NCI-H1436 (cell line): ENCODE measurements at places on chromosomes 12 and 14.

DNA sequence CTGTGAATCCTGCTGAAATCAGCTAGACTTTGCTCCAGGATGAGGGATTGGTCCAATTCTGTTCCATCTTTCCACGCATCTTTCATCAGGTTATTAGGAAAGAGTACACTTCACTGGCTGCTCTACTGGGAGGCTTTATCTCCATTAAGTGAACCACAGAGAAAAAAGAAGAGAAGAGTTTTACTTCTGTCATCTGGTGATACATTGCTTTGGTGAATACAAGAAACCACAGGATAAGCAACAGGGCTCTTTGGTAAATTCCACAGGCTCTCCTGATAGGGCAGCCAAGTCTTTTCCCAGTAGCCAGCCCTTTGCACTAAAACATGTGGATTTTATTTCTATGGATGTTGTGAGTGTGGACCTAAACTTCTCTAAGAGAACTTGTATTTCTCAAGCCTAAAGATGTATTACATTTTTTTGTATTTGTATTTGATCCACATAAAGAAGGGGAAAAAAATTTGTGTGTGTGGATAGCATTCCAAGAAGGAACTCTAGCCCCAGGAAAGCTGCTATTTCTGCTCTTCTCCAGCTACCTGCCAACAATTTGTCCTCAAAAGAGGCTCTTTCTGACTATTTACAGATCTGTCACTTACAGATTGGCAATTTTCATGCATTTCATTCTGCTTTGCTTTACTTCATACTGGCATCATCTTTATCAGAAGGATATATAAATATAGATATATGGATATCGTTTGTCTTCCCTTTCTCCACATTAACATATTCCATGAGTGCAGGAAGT lies 1117.6 kb upstream of the TMEM132C start:
- no peak for DNase-seq

DNA sequence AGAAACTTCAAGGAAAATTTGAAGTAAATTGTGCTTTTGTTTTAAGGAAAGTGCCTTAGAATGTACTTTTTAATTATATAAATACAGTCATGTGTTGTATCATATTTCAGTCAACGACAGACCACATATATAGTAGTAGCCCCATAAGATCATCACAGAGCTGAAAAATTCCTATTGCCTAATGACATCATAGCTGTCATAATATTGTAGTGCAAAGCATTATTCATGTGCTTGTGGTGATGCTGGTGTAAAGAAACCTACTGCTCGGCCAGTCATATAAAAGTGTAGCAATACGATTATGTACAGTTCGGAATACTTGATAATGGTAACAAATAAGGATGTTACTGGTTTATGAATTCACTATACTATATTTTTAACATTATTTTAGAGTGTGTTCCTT lies 198.9 kb upstream of the SLC16A7 start:
- DNase-seq: no peak

- DNase-seq: no peak
Measured at GRCh38 chr12:96462571-96463280, 26.7 kb upstream of the CFAP54 start.

DNA sequence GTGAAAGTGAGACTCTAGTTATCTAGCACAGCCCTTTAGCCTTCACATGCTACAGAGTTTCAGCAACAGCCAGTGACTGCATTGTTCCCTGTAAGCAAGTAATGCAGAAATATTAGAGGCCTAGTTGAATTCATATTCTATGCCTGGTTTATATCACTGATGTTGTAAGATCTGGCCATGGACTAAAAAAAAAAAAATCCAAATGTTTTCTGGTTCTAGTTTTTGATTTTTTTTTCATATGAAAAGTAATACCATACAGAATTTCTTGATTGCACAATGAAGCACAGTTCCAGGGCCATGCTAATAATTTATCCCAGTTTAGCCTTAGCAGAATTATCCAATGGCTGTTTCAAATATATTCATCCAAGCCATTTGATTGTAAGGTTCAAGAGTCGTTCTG lies 341.5 kb upstream of the DDHD1 start:
- no peak for DNase-seq

DNA sequence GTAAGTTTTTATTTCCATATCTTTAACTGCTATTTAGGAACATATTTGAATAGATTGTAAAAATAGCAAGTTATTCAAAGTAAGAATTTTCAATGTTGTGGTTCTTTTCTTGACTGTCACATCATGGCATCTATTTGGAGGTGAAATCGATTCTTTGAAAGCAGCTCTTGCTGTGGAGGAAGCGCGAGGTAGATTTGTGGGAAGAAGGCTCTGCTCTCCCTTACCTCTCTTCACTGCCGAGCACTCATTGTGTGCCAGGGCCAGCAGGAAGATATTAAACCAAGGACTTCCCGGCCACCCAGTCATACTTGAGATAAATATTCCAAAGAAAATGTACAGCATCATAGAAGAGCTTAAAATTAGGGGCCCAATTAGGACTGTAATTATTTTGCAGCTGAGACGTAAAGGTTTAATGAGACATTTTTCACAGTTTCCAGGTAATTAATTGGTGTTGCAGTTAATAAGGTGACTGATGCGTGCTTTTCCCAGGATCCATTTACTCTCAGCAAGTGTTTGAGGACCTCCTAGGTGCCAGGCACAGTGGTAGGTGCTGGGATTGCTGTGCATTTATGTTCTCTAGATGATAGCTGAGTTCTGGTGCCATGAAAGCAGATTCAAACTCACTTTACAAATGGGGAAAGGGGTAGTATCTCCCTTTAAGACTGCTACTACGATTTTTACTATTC lies 89.2 kb upstream of the DYNC1H1 start:
- no peak for DNase-seq

DNA sequence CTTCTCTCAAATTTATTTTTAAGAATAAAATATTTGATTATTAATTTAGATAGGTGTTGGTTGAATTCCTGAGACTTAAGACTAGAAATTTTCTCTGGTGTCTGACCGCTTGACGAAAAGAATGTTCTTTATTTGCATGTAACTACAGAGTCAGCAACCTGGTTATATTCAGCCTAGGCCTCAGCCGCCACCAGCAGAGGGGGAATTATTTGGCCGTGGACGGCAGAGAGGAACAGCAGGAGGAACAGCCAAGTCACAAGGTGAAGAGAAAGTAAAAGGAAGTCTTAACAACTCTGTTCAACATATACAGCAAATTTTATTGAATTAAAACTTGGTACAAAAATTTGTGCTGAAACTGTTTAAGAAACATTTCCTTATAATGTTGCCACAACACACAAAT lies 5.2 kb downstream of the PIWIL1 start:
- DNase-seq: no peak
